ENCODE measurements at places on chromosomes 1 and 21. TPM values are rescaled to one million over a fixed set of nuclear protein-coding genes. Genes with fewer than 3 reads are reported as not detected.
A peak's percentile ranks its signal among the peaks of the same experiment; 100 is the strongest.

DNA sequence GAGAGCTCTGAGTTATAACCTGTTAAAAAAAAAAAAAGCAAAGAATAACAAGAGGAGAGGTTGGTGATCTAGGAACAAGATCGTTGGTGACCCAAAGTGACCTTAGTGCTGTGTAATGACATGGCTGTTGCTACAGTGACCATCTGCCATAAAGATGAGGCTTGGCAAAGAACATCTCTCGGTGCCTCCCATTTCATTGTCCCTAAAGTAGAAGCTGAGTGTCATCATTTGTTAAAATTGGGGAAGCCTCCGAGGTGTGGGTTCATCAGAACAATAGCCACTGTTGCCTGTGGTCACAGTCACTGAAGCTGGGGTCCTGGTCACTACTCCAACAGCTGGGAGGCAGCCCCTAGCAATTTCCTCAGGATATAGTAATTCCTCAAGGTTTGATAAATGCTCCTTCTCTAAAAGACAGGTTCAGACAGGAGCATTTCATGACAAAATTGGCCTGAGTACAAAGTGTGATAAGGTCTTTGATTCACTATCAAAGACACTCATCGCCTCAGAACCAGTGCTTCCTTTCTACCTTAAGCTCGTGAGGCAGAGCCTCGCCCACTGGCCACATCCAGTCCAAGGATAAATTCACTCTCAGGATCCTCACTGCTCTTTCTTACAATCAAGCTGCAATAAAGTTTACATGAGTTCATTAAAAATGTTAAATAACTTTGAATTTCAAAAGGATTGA, 81.9 kb upstream of the RGS2 start:
- no peak for DNase-seq

DNA sequence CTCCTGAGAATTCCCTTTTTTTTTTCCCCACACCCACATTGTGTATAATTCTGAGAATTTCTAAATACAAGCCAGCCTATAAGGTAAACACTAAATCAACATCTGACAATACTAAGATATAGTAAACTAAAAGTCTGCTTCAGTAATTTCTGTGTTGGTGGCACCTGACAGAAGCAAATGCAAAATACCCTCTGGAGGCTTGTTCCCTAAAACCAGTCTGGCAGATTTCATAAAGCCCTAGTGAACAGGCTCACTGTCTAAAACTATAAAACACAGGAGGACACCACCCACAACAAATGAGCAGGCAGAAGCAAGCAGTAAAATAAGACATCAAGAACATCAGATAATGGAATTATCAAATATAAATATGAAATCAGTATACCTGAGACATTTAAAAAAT, 11.5 kb downstream of the TRIM33 start:
- DNase-seq = no peak

DNA sequence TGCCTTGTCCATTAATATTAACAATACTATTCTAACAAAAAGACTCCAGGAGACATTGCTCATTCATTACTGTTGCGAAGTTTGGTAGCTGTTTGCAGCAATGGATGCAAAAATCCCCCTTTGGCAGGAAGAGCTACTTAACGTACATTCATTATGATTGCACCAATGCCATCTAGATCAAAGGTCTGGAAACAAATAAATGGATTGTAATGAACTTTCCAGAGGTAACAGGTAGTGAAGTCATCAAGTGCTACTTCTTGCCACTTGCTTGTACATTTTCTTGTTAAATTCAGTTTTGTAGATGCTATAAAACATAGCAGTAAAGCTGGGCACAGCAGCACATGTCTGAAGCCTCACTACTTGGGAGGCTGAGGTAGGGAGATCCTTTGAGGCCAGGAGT, 93.9 kb downstream of the DDAH1 start:
- DNase-seq = no peak

- peak; percentile 56 for DNase-seq
Observed at GRCh38 chr1:234845097-234845660, 235.2 kb upstream of the IRF2BP2 start.

- DNase-seq = peak; percentile 17
Observed at GRCh38 chr1:92030656-92031107, 897 bp downstream of the EPHX4 start.

GRCh38 chr1:218572050-218572449, 226.9 kb downstream of the TGFB2 start:
- DNase-seq = no peak

DNA sequence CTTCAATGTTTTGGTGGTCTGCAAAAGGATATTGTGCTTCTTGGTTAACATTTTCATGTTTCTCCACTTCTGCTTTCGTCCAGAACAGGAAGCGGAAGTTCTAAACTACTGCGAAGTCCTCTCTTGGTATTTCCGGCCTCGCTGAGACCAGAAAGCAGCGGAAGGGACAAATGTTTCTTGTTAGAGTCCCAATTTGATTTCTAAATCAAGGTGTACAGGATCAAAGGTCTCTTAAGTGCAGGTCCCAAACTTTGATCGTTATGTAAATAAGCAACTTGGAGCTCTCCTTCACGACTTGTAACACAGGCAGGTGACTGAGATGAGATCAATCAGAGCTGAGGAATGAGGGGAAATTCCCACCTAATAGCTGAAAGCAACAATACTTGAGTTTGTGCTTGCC, 40.1 kb upstream of the HMCN1 start:
- peak; percentile 86 for DNase-seq

DNA sequence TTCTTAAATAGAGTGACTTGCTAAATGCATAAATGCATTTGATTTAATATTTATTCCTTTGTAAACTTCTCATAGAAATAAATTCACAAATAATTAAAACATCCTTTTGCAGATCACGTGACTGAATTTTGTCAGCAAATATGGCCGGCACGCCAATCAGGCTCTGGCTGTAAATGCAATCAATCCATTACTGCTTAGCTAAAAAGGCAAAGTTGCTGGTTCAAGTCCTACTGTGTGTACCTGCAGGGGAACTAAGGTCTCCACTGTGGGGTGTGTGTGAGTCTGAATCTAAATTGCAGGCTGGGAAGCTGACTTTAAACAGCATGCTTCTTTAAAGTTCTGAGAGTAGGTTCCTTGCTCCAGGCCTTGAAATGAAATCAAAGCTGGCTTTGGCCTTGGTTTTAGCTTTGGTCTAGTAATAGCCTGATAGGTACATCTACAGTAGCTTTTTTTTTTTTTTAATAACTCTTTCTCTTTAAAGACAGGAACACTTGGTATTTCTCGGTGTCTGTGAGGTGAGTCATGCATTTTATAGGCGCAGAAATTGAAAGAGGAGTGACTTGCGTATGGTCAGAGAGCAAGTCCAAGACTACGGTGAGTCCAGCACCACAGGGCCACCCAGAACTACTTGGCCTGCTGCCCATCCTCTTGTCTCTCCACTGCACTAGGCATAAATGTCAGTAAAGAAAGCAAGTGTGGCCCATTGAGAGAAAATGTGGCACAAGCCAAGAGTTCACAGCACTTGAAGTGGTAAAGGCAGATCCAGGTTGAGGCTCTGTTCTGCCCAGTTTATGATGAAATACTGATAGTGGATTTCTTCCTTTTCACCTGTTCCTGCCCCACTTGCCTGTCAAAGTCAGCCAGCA, 36.2 kb upstream of the LYST start:
- DNase-seq = no peak

DNA sequence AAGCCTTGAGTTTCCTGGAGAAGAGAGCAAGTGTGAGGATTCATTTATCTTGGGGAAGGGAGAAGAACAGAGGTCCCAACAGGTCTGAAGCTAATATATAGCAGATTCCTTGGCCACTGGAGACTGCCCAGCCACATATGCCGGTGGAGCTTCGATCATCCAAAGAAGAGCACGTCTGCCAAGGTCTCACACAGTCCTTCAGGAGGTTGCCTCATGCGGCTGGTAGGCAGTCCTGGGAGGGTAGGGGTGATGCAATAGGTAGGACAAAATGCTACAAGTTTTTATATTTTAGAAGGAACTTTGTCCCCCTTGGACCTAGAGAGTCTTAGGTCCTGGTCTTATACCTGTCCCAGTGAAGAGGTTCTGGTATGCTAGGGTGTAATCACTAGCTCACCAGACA, 582.5 kb downstream of the DPYD start:
- no peak for DNase-seq

DNA sequence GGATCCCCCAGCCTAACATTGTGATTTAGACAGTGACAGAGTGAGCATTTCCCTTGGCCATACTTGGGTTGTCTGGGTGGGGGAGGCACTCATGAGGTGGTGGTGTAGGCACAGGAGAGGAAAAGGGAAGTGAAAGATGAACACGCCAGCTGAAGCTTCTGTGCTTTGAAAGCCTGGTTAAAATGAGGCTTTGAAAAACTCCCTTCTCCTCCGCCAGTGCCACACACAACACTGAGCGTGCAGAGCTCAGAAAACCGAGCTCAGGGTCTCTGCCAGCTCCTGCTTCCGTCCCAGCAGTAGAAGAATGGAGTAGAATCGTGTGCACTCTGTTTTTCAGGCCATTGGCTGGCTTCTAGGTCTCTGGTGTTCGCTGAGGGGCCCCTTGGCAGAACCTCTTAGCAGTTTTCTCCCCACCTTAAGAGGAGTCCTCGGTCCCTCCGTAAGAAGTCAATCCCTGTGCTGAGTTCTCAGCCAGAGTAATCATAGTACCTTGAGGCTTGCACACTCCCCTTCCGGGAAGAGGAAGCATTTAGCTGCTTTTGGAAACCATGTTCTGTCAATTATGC, 12.9 kb downstream of the PLEKHM2 start:
- DNase-seq = peak; percentile 21

- no peak for DNase-seq
Observed at GRCh38 chr1:203481196-203481595, 5.6 kb downstream of the PRELP start.

GRCh38 chr1:40312238-40313205, 4.6 kb downstream of the COL9A2 start:
- no peak for DNase-seq

DNA sequence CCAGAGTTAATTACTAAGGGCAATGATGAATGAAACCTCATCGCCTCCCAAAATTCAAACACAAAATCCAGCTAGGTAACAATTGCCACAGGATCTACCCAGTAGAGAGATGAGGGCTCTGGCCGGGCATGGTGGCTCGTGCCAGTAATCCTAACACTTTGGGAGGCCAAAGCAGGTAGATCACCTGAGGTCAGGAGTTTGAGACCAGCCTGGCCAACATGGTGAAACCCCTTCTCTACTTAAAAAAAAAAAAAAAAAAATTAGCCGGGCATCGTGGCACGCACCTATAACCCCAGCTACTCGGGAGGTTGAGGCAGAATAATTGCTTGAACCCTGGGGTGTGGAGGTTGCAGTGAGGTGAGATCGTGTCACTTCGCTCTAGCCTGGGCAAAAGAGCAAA, 15.8 kb downstream of the CD2 start:
- no peak for DNase-seq

DNA sequence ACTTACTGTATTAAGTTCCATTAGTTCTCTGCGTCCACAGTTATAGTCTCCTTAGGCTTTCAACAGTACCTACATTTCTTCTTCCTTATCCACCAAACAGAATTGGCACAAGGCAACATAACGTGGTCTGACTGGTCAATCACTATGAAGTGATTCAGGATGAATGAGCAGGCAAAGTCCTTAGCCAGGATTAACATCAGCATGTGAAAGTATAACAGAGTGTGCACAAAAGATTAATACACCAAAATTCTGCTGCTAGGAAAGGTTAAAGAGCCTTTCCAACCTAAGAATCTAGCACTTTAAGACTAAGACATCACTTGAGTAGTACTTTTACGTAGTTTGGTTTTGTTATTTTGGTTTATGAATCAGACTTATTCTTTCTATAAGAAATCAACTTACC, 15.8 kb downstream of the DEPDC1 start:
- no peak for DNase-seq

GRCh38 chr1:40303790-40304189, 13.3 kb downstream of the COL9A2 start:
- no peak for DNase-seq

GRCh38 chr1:83500987-83501591, 497.8 kb downstream of the TTLL7 start:
- peak; percentile 47 for DNase-seq

DNA sequence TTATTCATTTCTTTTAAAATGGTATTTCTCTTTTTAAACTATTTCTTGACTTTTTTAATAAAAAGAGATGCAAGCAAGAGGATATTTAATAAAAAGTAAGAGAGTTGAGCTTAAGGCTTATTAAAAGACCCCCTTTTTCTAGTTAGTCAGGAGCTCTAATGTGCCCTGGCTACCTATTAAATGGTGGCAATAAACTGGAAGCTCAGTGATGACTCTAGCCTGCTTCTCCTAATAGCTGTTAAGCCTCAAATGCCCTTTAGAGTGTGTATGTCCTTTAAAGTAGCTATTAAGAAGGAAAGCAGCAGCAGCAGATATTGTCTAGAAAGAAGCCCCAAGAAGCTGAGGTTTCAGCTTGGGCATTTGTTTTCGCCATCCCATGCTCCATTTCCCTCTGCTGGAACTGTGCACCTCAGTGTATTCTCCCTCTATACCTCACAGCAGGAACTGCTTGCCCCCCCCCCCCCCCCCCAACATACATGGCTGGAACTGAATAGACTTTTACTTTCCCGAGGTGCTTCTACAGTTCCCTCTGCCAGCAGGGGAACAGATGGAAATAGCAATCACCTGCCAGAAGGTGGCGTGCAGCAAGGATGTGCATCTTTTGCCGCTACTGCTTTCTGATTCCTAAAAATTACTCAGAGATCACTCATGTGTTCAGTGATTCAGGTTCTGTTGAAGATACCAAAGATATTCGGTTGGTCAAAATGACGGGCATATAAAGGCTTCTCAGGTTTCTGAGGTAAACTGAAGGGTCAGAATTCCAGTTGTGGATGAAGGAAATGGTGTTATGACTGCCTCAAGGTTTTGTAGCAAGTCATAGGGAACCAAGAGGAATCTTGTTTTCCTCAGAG, 2.5 kb downstream of the RGS4 start:
- peak; percentile 1 for DNase-seq

Gene ATXN7L2
- 13.2 TPM for total RNA-seq

Gene RAB7B
- total RNA-seq = not detected

Gene GPR89A
- total RNA-seq = 39.0 TPM

Gene MX1
- total RNA-seq = 111 TPM

Gene PGLYRP3
- not detected for total RNA-seq

Gene BNIPL
- 0.94 TPM for total RNA-seq

Gene RAP1GAP
- 0.84 TPM for total RNA-seq

Gene GJB4
- not detected for total RNA-seq

Gene TNFAIP8L2
- total RNA-seq = 4.3 TPM

Gene SLC5A9
- total RNA-seq = not detected

Gene RIMKLA
- not detected for total RNA-seq

Gene TMEM167B
- 69.7 TPM for total RNA-seq
